Activated T-helper 9 cell treated with anti-CD3 and anti-CD28 coated beads, Interleukin-2, amount 50 U/mL, for 16 hours (primary cell): ENCODE measurements at places on chromosomes 11 and 22.

DNA sequence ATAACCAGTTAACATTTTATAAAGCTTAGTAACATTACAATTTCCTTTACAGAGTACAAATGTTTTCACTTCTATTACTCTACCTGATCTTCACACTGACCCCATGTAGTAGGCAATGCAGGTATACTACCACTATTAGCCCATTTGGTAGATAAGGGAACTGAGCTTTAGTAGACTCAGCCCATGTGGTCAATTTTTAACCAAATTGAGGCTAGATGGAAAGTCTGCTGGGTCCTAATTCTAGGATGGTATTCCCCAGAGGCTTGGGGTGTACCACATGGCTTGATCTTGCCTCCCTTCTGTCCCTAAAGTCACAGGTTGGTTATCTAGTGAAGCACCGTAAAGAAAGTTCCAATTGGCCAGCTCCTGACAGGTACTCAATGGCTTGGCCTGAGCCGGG lies 48.2 kb downstream of the NRXN2 start:
- no peak for DNase-seq

DNA sequence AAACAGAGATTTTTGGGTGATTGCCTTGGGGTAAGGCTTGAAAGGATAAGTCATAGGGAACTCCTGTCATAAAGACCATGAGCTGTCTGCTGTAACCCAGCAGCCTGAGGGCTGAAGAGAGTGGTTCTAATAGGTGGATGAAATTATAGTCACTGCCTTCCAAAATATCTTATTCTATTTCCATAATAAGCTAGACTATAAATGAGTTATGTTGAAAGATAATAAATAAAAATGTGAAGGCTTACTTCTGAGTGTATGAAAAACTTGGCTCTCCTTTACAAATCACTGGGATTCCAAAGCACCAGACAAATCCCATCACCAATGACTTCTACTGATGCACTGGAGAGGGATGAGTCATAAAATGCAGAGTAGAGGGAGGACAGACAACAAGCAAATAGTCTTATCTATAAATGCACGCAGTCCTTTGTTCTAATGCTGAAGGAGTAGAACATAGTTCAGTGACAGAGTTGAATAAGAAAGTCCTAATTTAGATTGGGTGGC lies 775.0 kb upstream of the LRRC4C start:
- no peak for DNase-seq

- peak; percentile 27 for DNase-seq
Observed at GRCh38 chr11:119315131-119316015, 1.6 kb downstream of the MCAM start.

- no peak for DNase-seq
Observed at GRCh38 chr11:9831122-9831521, 167.2 kb downstream of the SWAP70 start.

GRCh38 chr11:128496692-128497060 lies 90.7 kb downstream of the ETS1 start:
- no peak for DNase-seq

DNA sequence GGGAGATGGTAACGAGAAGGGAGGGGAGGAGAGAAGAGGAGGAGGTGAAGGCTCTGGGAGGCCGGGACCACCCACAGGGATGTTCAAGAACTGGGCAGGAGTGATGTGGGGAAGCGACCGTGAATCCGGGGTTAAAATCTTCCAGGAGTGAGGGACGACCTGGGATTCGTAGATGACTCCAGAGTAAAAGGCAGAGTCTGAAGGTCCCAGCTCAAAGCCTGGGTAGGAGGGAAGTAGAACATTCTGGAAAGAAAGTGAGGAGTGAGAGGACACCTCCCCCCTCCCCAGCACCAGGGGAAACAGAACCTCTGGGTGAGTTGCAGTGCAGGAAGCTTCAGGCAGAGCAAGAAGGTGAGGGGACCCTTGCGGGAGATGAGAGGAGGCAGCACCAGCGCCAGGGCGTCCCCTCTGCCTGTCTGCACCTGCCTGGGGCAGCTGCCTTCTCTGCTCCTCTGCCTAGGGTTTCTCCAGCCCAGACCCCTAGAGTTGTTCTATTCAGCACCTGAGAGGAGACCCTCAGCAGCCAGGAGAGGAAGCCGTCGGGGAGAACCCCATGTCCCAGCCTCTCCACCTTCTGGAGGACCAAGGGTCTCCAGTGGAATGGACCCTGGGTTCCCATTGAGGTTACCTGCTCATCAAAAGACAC lies 49.7 kb downstream of the LINC01488 start:
- DNase-seq: no peak

DNA sequence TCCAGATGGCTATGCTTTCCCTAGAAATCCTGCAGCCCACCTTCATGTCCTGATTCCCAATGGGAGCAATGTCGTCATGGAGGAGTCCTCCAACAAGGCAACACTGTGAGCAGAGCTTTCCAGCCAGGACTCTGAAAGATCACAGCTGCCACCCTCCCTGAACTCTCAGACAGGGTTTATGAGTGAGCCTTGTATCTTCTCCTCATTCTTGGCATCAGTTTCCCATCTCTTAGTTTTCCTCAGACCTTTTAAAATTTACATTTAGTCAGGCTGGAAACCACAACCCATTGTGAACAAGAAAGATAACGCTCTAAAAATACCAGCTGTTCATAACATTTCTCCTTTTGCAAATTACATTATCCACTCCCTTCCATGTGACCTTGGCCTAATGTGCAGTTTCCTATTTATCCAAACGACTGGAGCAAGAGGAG lies 15.6 kb upstream of the LYVE1 start:
- no peak for DNase-seq

DNA sequence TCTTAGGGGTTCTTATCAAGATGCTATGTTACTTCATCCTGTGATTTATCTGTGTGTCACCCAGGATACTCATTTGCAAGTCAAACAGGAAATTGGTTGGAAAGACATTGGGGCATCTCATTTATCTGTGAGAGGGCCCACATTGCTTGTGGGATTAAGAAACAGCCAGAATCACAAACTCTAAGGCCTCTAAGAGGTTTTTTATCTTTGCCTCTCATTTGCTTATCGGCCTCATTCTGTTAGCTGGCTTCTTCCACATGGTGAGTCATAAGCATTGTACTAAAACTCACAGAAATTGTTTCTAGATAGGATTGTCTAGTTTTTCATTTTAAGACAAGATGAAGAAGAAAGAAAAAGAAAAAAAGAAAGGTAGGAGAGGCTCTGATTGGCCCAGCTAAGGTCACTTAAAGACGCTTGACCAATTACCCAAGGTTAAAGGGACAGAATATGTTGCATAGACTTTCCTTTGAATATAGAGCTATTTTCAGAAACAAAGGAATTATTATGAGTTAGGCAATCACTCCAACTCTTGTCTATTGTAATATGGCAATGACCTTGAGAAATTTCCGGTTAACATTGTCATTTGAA lies 121.9 kb downstream of the ARHGAP42 start:
- DNase-seq: no peak

- DNase-seq: no peak
Observed at GRCh38 chr11:17816232-17816931, 81.8 kb downstream of the KCNC1 start.

DNA sequence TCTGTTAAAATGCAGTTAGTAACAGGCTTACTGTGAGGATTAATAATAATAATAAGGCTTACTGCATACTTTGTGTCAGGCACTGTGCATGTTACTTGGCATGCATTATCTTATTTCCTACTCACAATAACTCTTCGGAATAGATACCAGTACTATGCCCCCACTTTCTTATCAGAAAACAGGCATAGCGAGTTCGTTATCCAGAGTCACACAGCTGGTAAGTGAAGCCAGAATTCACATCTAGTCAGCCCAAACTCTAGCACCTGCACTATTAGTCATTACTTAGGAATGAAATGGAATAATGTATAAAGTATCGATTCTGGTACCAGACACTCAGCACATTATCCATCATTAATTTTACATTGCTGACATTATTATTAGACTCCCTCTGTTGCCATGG lies 155.7 kb upstream of the BLID start:
- no peak for DNase-seq

GRCh38 chr22:41380993-41381328 lies 781 bp upstream of the TEF start:
- no peak for DNase-seq

- DNase-seq: no peak
Observed at GRCh38 chr11:6110011-6110410, 2.5 kb downstream of the OR56B4 start.

GRCh38 chr11:128970598-128971190 lies 28.0 kb upstream of the TP53AIP1 start:
- DNase-seq: no peak

GRCh38 chr22:26502688-26503561 lies 9.3 kb downstream of the TFIP11 start:
- DNase-seq: peak; percentile 24
